Ureter (tissue), 1 donor: ENCODE measurements at places on chromosomes 16 and 17.
A peak's percentile ranks its signal among the peaks of the same experiment; 100 is the strongest.

DNA sequence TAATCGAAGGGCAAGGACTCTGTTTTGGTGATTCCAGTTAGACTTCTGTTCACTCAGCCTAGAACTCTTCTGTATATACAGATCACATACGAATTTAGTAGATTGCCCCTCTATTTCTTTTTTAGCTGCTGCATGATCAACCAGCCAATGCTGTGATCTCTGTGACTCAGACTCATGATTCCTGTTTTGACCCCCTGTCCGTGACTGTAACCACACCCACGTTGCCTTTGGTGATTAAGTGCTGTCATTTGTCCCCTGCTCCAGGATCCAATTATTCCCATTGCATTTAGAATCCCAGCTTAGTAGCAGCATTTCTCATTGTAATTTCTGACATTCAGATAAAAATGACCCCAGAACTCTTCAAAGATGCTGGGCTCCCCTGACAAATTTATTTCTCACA, 545.7 kb downstream of the NPIPA7 start:
- DNase-seq = no peak

DNA sequence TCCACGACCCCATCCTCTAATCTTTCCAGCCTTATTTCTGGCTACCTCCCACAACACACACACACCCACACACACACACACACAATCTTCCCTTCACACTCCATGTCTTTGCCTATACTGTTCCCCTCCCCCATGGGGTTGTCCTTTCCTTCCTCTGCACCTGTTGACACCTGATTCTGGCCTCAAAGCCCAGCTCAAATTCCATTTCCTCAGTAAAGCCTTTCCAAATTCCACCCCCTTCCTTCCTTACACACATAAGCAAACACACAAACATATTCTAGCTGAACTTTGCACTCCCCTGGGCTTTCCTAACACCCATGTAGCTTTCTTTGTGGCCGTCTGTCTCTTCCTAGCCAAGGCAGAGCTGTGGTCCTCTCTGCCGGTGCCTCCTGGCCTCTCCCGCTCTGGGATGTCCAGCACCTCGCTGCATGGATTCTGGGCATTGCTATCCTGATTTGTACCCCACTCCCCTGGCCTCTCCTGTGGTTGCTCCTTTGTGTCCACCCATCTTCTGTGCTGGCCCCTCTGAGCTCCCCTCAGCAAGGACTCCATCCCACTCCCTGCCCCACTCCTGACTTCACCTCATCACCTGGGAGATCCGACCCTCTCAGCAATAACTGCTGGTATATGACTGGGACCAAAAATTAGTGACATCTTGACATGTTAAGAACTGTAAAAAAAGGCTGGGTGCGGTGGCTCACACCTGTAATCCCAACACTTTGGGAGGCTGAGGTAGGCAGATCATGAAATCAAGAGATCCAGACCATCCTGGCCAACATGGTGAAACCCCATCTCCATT, 8.4 kb upstream of the SRCIN1 start:
- DNase-seq = no peak

- DNase-seq = peak; percentile 44
Measured at GRCh38 chr17:81338274-81339190, 43.4 kb upstream of the SLC38A10 start.

- no peak for DNase-seq
Measured at GRCh38 chr17:28982131-28982793, 23.6 kb downstream of the SEZ6 start.

DNA sequence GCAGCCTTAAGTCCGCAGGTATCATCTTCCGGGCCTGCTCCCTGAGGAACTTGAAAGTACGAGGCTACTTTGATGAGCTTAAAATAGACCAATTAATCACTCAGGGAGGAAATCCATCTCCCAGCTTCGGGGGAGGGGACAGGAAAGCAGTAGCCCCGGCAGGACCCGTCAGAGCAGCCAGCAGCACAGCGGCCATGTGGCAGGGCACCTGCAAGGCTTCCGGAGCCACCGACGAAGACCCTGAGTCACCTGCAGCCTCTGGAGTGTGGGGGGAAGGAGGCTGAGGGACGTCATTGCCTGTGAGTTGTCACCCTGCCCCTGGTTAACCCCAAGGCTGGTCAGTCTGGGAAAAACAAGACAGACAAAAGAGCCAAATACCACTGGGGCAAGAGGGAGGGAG, 4.4 kb upstream of the CYB561 start:
- no peak for DNase-seq

DNA sequence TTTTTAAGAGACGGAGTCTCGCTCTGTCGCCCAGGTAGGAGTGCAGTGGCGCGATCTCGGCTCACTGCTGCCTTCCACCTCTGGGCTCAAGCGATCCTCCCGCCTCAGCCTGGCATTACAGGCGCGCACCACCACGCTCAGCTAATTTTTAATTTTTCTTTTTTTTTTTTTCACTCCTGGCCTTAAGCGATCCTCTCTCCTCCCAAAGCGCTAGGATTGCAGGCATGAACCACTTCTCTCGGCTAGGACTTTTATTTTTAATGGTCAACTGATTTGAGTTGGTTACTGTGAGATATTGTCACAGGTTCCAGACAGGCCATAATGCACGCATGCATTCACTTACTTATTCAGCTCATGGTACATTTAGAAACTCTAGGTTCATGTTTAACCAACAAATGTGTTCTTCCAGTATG, 888 bp downstream of the PIGW start:
- no peak for DNase-seq

GRCh38 chr17:48718761-48719641, 3.3 kb downstream of the PRAC1 start:
- no peak for DNase-seq

DNA sequence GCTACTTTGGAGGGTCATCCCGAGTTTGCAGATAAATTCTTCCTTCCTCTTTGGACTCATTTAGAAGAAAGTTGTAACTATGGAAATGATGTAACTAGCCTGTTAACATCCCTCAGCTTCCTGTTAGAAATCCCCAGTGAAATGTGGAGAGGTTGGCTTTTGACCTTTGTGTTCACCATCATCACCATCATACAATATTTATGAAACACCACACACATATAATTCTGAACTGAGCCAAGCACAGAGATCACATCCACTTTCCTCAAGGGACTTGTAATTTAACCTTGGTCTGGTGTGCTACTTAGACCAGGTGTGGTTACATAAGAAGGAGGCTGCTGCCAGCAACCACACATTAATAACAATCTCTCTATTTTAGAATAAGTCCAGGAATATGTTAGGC, 2.5 kb downstream of the CAPNS2 start:
- DNase-seq = no peak

GRCh38 chr16:88994695-88995094, 17.7 kb upstream of the CBFA2T3 start:
- no peak for DNase-seq

DNA sequence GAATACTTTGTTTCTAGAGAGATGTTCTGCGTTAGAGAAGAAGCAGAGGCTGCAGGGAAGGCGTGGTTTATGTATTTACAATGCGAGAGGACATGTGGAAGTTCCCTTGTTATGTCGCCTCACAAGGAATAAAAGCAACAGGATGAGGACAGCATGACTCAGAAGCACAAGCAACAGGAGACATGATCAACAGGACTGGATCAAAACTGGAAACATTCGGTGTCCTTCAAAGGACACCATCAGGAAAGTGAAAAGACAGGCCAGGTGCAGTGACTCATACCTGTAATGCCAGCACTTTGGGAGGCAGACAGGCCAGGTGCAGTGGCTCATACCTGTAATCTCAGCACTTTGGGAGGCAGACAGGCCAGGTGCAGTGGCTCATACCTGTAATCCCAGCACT, 52.6 kb downstream of the CCDC57 start:
- DNase-seq = no peak

GRCh38 chr16:85946541-85947124, 47.7 kb downstream of the IRF8 start:
- DNase-seq = no peak

DNA sequence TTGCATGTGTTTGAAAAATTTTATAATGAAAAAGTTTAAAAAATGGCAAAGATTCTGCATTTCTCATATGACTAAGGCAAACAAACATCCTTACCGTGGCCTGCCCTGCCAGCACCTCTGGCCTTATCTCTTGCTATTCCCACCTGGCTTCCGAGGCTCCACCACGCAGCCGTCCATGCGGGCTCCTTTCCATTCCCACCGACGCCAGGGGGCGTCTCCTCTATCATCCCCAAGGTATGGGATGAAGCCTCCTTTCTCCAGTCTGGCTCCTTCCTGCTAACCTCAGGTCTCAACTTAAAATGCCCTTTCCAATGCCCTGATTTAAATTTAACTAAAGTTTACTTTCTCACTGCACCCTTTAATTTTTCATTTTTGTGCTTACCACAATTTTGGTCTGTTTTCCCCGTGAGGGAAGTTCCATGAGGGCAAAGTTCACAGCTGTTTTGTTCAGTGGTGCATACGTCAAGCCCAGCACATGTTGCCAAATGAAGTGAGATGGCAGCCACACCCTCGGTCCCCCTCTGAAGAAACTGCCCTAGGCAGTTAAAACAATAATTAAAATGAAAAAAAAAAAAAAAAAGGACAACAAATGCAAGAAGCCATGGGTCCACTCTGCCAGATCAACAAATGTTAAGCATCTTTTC, 13.3 kb upstream of the SDK2 start:
- no peak for DNase-seq

DNA sequence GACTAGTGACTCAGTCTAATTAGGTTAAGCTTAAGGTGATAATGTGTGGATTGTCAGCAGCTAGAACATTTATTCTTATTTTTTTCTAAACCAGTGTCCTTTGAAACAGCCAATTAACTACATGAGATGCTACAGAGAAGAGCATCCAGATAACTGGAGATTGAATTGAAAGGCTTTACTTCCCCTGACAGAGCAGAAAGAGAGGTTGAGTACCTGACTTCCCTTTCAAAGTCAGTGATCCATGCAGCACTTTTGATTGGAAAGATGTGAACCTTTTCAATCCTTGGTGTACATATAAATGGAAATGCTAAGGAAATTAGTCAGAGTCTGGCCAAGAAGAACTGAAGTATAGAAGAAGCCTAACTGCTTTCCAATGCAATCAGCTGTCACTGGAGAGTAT, 653.8 kb downstream of the CDH8 start:
- DNase-seq = no peak

- DNase-seq = no peak
Measured at GRCh38 chr17:44543213-44543904, 13.9 kb upstream of the FZD2 start.

DNA sequence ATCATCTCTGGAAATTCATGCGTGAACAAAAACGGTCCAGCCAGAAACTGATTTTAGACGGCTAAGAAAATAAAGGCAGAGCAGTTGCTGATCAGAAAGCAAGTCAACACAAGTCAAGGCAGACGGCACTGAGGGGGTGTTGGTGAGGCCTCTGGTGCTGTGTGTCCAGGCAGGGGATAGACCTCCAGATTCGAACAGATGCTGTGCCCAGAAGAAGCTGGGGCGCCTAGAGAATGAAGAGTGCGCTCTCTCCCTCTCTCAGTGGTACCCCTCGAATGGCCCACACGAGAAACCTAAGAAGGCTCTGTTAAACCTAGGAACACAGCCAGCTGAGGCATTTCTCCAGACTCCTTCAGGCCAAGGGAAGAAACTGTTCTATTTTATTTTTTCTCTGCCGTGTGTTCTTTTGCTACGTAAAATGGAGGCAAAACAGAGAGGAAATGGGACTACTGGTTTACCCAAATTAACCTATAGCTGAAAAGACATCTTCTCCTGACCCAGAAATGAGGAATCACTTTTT, 178.3 kb downstream of the PMP22 start:
- no peak for DNase-seq

- no peak for DNase-seq
Measured at GRCh38 chr16:56894331-56894917, 29.4 kb downstream of the SLC12A3 start.

- DNase-seq = no peak
Measured at GRCh38 chr16:79013930-79014660, 586.4 kb downstream of the MAF start.

DNA sequence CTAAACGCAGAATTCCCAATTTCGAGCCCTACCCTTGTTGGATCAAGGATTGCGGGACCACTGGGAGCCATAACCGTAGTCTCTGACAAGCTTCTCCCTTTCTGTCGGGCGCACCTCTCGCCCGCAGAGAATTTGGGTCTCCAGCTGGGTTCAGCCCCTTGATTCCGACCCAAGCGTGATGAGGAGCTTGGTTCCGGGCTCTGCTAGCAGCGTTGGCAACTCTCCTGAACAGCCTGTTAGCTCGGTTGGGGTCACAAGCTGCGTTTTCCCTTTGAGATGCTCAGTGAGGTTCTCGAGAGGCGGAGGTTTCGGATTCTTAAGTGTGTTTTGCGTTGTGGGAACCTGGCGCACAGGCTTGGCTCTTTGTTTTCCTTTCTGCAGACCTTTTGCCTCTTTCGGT, 655 bp downstream of the ATXN1L start:
- no peak for DNase-seq

DNA sequence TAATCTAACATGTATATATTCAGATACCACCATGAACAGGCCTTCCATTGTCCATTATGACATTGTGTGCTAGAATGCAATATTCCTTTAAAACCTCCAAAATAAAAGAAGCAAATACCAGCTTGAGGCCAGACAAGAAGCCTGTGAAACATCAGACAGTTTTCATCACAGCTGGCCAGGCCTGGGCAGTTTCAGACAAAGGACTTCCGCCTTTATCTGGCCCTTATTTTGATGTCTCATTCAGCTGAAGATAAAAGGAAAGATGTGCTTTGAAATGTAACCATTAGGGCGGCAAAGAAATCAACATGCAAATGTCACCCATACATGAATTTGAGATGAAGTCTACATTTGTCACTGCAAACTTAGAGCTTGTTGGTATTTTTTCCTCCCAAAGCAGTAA, 737.5 kb downstream of the KCNJ2 start:
- no peak for DNase-seq

GRCh38 chr16:57609541-57610401, 18.7 kb upstream of the ADGRG1 start:
- DNase-seq = peak; percentile 39

GRCh38 chr17:76752006-76752405, 14.1 kb downstream of the MFSD11 start:
- DNase-seq = no peak

GRCh38 chr17:67018471-67019434, 25.6 kb upstream of the CACNG1 start:
- DNase-seq = no peak
